Inflammatory macrophage (primary cell): ENCODE measurements at places on chromosomes 6 and 20.
A peak's percentile ranks its signal among the peaks of the same experiment; 100 is the strongest.

DNA sequence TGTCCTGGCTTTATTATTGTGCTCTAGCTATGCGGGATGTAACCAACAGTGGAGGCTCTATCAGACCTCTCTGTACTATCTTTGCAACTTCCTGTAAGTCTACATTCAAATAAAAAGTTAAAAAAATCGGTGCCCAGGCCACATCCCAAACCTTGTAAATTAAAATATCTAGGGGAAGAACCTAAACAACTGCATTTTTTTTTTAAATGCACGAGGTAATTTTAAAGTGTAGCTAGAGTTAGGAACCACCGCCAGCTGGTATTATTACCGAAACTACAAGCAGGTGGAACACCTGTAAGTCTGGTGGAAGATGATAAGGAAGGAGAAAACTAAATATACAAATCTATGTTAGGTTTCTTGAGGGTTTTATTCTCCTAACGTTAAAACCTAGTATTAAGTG is 34.5 kb upstream of the ID4 start:
- no peak for DNase-seq

GRCh38 chr20:48057739-48058138 is 272.5 kb upstream of the SULF2 start:
- no peak for DNase-seq

- peak; percentile 58 for DNase-seq
Observed at GRCh38 chr6:299104-299980, 7.1 kb downstream of the DUSP22 start.

DNA sequence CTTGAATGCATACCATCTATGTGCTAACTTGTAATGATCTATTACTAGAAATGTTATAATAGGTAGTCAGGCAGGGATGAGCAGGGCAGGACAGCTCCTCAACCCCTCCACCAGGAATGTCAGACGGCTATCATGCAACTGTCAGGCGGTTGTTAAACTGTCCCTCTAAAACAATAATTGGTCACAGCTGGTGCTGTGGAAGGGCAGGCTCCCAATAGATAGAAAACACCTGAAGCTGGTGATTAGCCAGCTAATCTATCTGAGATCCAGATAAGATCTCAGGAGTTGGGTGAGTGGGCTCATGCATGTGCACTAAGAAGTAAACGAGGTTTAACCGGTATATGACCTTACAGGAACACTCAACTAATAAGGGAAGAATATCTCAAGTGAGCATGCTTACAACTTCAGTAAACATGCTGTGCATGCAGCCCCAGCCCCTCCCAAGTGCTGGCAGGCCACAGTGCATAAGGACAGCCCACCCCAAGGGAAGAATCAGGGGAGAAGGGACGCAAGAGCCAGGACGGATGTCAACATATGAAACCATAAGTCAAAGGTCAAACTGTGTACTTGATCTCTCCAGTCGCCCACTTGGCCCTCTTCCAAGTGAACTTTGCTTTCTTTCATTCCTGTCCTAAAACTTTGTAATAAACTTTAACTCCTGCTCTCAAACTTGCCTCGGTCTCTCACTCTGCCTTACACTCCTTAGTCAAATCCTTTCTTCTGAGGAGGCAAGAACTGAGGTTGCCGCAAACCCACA is 566.2 kb upstream of the NRSN1 start:
- no peak for DNase-seq

DNA sequence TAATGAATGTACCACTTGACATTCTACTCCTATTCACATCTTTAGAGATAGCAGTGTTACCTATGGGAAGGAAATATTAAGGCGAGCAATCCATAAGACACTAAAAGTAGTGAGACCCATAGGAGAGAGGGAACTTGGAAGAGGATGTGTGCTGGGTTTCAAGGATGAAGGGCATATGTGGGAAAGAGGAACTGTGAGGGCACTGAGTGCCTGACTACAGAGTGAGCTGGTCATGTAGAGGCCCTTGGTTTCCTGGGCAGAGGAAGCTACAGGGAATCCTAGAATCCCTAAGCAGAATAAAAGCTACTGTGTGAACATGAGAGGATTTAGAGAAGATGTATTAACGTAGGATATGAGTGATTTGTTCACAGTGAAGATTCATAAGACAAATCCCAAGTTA is 262.8 kb downstream of the FARS2 start:
- peak; percentile 4 for DNase-seq

- DNase-seq: peak; percentile 8
Observed at GRCh38 chr6:53956068-53956711, 155.1 kb upstream of the MLIP start.
